Left renal cortex interstitium (tissue), 4 donors: ENCODE measurements at places on chromosomes 13 and 19. TPM values are rescaled to one million over a fixed set of nuclear protein-coding genes. Genes with fewer than 3 reads are reported as not detected.

C13orf42 gene
- polyA plus RNA-seq: 0.52 TPM

KLK15 gene
- not detected for polyA plus RNA-seq

ZNF816 gene
- 14.4 TPM for polyA plus RNA-seq

ARHGAP35 gene
- polyA plus RNA-seq: 46.3 TPM

CCNA1 gene
- 1.0 TPM for polyA plus RNA-seq

RPS15 gene
- polyA plus RNA-seq: 1,048 TPM

IL4I1 gene
- 2.3 TPM for polyA plus RNA-seq

TMEM238 gene
- 0.77 TPM for polyA plus RNA-seq

C19orf85 gene
- polyA plus RNA-seq: not detected

IRS2 gene
- polyA plus RNA-seq: 12.8 TPM

ICAM1 gene
- polyA plus RNA-seq: 6.9 TPM

PVR gene
- polyA plus RNA-seq: 28.2 TPM

ZNF709 gene
- 7.6 TPM for polyA plus RNA-seq

ARL11 gene
- 0.27 TPM for polyA plus RNA-seq

ZNF414 gene
- polyA plus RNA-seq: 35.9 TPM

ARMC6 gene
- 31.8 TPM for polyA plus RNA-seq

LILRA1 gene
- 0.77 TPM for polyA plus RNA-seq

SLC6A16 gene
- 4.3 TPM for polyA plus RNA-seq

MAP4K1 gene
- 3.6 TPM for polyA plus RNA-seq

ZNF135 gene
- 21.8 TPM for polyA plus RNA-seq

ZNF99 gene
- polyA plus RNA-seq: 0.89 TPM

ZNF563 gene
- polyA plus RNA-seq: 5.7 TPM

CEACAM5 gene
- 0.08 TPM for polyA plus RNA-seq

DAND5 gene
- 0.28 TPM for polyA plus RNA-seq

FUT6 gene
- 8.6 TPM for polyA plus RNA-seq

UTP14C gene
- 30.8 TPM for polyA plus RNA-seq

RXFP2 gene
- polyA plus RNA-seq: 1.3 TPM

ZNF470 gene
- 10.5 TPM for polyA plus RNA-seq

UBE2L5 gene
- polyA plus RNA-seq: 0.66 TPM

LIM2 gene
- polyA plus RNA-seq: 0.32 TPM

C1QTNF9B gene
- 0.85 TPM for polyA plus RNA-seq

RANBP3 gene
- 73.1 TPM for polyA plus RNA-seq

IQCN gene
- polyA plus RNA-seq: 13.6 TPM

SYNGR4 gene
- 0.57 TPM for polyA plus RNA-seq

ZNF30 gene
- polyA plus RNA-seq: 5.6 TPM

MEDAG gene
- 0.87 TPM for polyA plus RNA-seq

URAD gene
- polyA plus RNA-seq: not detected

KLK7 gene
- 4.9 TPM for polyA plus RNA-seq

SOHLH2 gene
- polyA plus RNA-seq: 3.6 TPM

ITGBL1 gene
- 0.43 TPM for polyA plus RNA-seq

MEIOSIN gene
- not detected for polyA plus RNA-seq

SELENOW gene
- 115 TPM for polyA plus RNA-seq

RFXAP gene
- 18.7 TPM for polyA plus RNA-seq

ZNF493 gene
- polyA plus RNA-seq: 28.2 TPM

OR7A5 gene
- polyA plus RNA-seq: not detected

KLK11 gene
- polyA plus RNA-seq: 0.30 TPM

ZNF443 gene
- 9.2 TPM for polyA plus RNA-seq
